ENCODE measurements at places on chromosomes 2 and 18.
A peak's percentile ranks its signal among the peaks of the same experiment; 100 is the strongest.

GRCh38 chr2:131418625-131419024 is 54.7 kb upstream of the RAB6D start:
- no peak for DNase-seq

DNA sequence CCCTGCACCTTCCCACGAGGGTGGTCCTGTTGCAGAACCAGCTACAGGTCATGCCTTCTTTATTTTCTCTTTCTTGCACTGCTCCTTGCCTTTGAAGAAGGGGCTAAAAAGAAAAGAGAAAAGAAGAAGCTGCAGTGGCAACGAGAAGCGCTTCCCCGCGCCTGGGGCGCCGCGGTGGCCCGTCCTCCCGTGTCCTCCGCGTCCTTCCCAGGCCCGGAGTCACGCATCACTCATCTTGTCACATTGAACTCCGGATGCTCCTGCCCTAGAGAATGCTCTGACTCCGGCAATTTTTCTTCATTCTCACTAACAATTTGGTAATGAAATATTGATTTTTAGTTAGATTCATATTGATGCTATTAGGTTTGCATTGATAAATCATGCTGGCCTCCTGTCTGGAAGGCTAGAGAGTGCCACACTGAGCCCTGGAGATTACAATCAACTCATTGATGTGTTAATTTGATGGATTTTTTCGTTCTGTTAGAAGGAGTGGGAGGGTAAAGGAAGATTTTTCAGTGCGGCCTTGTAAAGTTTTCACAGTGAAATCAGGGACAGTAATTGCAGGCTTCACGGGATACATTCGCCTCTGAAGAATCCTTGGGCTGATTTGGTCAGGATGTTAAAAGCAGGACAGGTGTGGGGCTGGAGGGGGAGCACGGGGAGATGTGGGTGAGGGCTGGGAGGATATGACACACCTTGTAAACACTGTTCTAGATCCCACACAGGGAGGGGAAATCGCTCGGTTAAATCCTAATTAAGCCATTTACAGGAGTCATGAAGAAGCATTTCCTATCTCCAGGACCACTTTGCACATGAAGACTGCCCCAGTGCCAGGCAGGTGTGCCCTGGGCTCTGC is 349.3 kb downstream of the ZNF516 start:
- no peak for DNase-seq

DNA sequence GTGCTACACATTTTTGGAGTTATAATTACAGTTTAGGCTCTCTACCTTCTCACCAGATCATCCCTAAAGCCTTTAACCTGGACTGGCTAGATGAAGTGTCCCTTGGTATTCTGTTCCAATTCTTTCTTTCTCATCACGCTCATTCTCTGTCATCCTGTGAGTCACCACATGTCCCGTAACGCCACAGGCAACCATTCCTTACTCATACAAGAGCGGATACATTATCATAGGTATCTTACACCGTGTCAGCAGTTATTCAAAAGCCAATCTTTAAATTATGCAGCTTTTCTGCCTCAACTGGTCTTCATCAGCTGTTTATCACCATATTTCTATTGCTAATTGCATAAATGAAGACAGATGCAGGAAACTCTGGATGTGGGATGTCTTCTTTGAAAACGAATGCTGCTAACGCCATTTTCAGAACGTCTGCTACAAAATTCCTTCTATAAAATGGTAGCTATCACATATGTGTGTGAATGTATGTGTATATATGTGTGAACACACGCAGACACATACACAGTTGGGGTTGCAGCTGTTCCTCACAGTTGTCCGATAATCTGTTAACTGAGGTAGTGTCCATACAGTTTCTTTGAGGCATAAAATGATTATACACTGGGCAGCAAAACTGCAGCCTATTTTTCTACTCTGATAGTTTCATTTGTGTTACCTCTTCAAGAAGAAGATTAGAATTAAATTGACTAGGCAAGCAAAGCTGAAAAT is 47.9 kb downstream of the EML6 start:
- DNase-seq, result no peak

DNA sequence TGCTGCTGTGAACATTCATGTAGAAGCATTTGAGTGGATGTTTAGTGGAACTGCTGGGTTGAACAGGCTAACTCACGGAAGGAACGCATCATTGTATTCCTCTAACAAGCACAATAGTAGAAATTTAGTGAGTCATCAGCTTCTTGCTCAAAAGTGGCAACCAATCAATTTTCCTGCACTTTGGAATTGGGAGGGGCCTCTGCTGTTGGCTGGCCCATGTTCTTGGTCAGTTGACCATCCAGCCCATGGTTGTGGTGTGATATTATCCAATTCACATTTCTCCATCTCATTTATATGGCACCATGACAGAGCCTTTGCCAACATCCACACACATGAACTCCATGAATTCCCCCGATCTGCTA is 95.0 kb downstream of the TNFRSF11A start:
- DNase-seq, result peak; percentile 10

- DNase-seq, result no peak
Measured at GRCh38 chr2:33093283-33093993, 146.7 kb downstream of the LTBP1 start.

GRCh38 chr18:46716336-46716735 is 40.5 kb downstream of the ST8SIA5 start:
- no peak for DNase-seq

DNA sequence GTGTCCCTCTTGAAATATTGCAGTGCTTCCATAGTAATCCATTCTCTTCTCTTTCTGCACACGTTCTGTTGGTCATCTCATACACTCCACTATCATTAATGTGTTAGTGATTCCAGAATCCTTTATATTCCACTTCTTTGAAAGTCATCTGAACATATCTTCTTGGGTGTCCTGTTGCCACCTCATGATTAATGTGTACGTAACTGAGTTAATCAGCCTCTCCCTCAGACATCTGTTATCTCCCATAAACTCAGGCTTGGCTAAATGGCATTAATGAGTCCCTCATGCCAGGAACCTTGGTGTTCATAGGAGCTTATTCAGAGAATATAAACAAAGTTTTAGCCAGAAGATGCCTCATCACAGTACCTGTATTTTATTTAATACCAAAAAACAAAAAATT is 126.4 kb downstream of the NCOA1 start:
- DNase-seq, result no peak

DNA sequence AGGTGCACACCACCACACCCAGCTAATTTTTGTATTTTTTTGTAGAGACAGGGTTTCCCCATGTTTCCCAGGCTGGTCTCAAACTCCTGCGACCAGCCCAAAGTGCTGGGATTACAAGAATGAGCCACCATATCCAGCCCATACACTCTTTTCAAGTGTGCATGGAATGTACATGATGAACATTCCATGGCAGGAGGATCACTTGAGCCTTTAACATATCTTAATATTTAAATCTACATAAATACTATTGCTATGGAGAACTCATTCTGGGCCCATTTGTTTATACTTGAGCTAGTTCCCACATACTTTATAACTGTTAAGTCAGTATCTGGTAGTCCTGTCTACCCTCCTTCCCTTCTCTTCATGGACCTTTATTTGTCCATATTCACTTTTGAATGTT is 48.4 kb downstream of the RPE start:
- DNase-seq, result no peak

All from CD4-positive, alpha-beta T cell treated with Interleukin-2 at 100 ng/mL for 4 hours (primary cell).